Tibial artery (tissue), 4 donors: ENCODE measurements at places on chromosomes 13 and 19.

- DNase-seq, result peak; percentile 97
Measured at GRCh38 chr19:2032296-2032941, 16.9 kb upstream of the BTBD2 start.

DNA sequence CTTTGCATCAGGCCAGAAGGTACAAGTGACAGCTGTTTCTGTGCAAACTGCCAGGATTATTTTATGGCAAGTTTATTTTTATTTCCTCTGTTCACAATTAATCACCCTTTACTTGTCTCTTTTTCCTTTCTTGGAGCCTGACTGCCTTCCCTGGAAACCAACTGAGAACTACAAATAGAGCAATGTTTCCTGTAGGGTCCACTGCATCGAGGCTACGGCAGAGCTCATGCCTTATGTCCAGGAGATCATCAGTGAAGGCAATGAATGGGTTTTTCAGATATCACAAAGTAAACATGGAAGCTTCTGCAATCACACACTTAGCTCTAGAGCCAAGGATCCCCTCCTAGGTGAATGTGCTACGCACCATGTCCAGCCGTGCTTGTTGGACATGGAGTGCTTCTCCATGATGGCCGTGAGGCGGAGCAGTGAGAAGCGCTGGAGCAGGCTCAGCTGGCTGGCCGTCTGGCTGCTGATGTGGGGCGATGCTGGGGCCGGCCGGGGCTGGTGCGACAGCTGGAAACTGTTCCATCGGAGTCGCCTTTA is 110.9 kb downstream of the KL start:
- DNase-seq, result no peak

DNA sequence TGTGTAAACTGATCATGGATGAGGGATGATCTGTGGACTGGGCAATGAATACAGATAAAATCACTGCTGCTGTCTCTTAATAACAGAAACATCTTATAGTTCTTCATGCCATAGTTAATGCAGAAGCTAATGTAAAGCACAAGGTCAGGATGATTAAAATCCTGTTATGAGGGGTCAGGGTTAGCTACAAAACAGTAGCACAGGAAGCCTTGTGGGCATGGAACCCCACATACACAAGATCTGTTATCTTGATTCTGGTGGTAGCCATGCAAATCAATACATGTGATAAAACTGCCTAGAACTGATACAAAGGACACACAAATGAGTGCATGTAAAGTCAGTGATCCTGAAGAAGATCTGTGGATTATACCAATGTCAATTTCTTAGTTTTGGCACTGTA is 96.4 kb downstream of the KLF12 start:
- DNase-seq, result no peak

DNA sequence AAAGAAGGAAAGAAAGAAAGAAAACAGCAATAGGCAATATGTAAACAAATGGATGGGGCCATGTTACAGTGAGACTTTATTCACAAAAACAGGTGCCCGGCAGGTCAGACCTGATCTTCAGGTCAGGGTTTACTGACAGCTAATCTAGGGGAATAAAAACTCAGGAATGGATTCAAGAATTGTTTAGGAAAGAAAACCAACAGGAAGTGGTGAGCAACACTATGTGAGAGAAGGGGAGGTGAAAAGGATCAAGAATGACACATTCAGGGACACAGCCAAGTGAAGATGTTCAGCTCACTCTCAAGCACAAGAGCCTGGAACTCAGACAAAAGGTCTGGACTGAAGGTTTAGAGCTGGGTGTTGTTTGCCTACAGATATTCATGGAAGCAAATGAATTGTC is 244.5 kb downstream of the EFNB2 start:
- no peak for DNase-seq

DNA sequence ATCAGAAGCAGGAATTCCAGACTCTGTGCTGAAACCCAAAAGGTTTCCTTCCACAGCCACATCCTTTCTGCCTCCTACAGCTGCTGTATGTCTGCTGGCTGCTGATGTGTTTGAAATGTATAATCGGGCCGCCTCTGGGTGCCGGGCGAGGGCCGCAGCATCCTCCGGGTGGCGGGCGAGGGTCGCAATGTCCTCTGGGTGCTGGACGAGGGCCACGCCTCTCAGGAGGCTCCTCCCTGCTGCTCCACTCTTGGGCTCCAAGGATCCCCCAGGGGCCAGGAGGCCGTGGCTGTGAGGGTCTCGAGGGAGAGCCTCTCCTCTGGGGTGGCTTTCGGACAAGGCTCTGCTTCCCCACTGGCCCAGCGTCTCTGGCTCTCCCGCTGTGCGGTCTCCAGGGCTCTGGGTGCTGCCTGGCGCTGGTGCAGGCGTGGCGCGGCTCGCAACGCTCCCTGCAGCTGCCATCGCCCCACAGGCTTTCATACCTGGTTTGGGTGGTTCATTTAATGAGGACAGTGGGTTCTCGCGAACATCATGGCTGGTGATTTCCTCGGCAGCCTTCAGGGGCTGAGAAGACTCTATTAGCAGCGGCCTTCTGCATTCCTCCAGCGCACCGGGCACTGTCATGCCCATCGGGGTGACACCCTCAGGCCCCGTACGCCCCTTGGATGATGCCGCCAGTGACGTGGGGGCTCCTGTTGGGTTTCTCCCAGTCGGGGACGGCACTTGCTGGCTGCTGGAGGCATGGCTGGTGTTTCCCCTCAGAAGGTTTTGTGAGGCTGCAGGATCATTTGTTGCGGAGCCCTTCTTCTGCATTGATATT is 41.8 kb upstream of the GRTP1 start:
- no peak for DNase-seq

GRCh38 chr13:67549331-67549730 is 319.2 kb upstream of the PCDH9 start:
- DNase-seq, result no peak

DNA sequence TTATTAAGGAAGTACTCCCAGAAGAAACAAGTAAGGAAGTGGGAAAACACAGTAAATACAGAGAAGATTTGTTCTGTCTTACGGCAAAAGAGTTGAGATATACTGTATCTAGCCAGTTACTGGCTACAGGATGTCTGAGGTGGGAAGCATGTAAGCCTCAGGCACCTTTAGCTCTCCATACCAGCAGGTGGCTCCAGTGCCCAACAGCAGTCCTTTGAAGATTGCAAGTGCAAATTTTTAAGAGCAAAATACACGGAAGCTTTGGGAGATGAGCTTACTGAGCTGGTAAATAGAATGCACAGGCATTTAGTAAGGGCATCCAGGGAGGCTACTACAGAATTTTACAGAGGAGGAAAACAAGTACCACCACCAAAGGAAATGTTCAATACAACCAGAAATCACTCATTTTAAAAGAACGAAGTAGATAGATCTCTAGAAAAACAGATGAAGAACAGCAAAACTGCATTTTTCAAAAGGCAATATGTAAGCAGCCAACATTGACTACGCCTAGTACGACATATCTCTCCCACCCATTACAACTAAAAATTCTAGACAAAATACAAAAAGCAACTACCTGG is 57.9 kb upstream of the VSTM2B start:
- no peak for DNase-seq

GRCh38 chr13:98103942-98104880 is 38.7 kb upstream of the FARP1 start:
- DNase-seq, result no peak

GRCh38 chr19:15900504-15900903 is 2.6 kb upstream of the CYP4F2 start:
- no peak for DNase-seq

DNA sequence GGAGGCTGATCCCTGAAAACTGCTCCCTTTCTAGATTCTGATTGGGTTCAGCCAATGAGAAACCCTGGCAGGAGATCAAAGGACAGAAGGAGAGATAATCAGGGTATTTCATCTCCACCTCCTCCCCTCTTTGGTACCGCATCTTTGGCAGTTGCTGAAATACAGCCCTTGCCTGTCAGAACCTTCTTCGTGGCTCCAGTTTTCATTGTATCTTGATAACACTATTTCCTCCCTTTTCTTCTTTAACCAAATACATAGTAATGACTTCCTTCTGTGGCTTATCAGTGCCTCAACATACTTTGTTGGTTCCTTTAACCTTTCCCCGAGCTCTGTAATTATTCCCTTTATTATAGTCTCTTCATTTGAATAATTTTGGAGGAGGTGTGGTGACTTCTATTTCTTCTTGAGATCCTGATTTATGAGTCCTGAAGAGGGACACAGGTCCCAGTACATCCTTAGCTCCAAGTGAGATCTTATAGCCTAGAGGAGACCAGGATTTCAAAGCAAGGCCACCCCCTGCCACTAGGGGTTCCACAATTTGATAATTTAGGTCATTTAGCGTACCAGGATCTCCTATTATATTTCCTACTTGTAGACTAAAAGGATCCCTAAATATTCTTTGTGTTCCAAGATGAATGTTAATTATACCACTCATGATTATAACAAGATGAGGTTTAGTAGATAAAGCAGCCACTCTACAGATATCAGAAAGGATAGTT is 98.0 kb downstream of the EDNRB start:
- DNase-seq, result no peak

DNA sequence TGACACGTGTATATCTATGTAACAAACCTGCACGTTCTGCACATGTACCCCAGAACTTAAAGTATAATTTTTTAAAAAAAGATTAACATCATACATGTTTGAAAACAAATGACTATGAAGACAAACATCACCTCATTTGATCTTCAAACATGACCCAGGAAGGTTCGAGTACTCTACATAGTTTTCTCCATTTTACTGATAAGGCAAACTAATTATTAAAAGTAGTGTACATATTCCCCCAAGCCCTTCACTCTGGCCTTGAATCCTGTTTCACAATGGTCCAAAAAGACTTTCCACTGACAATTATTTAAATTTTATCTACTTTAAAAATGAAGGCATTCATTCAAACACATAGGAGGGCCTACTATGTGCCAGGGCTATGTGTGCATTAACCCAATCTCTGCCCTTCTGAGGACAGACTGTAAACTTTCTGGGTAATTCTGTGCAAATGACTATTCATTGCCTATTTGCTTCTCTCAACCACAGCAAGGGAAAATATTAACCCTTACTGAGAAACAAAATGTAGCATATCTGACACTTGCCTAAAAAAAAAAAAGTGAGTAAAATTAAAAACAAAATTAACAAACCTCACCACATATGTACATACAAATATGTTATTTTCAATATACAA is 22.1 kb downstream of the ATP7B start:
- DNase-seq, result no peak

DNA sequence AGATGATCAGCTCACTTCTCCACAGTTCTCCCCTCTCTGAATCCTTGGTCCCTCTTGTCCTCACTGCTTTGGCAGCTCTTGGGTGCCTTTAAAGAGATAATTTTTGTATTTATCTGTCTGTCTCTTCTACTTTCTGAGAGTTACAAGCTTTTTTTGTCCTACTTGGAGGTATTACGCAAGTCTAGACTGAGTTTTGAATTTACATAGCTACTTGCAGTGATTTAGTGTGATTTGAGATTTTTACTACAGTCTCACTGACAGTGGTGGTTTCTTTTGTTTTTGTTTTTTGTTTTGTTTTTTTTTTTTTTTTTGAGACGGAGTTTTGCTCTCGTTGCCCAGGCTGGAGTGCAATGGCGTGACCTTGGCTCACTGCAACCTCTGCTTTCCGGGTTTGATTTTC is 22.1 kb downstream of the URI1 start:
- no peak for DNase-seq

DNA sequence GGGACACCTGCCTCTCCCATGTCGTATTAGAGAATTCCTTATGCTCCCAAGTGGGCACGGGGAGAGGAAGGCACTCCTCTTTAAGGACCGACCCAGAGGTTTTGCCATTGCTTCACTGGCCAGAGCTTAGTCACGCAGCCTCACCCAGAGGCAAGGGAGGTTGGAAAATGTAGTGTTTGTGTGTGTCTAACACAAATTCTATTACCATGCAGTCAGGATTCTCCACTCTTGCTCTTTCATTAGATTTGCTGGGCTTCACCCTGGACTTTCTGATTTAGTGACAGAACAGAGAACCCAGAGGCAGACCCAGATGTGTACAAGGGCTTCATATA is 14.6 kb upstream of the NCCRP1 start:
- DNase-seq, result no peak

DNA sequence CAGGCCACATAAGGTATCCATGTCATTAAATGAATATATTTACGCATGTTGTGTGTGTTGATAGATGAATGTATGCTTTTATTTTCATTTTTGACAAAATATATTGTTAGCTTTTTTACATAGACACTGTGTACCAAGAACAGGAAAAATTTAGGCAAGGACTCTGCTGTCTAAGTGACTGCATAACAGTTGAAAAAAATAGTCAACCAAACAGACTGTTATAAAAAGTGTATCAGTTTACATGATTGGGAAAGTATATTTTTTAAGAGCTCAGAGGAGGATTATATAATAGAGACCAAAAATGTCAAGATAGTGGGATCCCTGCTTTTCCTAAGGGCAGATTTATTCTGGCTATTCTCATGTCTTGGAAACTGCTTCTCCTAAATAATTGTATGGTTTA is 858.0 kb downstream of the SLITRK1 start:
- DNase-seq, result no peak

DNA sequence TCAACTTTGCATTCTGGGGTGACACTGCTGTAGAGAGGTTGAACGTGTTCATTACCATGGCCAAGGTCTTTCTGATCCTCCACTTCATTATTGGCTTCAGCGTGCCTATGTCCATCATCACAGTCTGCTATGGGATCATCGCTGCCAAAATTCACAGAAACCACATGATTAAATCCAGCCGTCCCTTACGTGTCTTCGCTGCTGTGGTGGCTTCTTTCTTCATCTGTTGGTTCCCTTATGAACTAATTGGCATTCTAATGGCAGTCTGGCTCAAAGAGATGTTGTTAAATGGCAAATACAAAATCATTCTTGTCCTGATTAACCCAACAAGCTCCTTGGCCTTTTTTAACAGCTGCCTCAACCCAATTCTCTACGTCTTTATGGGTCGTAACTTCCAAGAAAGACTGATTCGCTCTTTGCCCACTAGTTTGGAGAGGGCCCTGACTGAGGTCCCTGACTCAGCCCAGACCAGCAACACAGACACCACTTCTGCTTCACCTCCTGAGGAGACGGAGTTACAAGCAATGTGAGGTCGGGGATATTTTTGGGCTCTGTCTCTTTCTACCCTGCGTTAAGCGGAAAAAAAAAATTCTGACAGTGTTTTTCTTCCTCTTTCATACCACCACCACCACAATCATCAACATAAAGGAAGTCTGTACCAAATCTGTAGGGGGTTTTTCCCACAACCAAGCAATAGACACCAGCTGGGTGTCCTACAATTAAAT is 29.5 kb downstream of the FPR3 start:
- no peak for DNase-seq

- DNase-seq, result peak; percentile 86
Measured at GRCh38 chr13:100392709-100393630, 195.6 kb downstream of the GGACT start.
